ENCODE measurements at places on chromosomes 4 and X.

DNA sequence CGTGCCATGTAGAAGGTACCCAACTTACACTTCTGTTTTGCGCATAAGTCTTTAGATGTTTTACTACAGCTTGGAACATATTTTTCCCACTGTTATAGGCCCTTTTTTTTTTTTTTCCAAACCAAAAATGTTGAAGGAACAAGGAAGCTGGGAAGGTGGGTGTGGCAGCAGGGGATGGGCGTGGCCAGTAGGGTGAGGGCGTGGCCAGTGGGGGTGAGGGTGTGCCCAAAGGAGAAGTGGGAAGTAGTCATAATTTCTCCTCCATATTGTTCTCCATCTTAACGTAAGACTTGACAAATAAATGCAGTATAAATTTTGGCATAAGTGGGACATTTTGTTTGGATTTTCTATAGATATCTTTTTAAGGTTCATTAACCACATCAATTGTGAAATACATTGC lies 30.4 kb downstream of the CLDN22 start:
- DNase-seq = no peak

DNA sequence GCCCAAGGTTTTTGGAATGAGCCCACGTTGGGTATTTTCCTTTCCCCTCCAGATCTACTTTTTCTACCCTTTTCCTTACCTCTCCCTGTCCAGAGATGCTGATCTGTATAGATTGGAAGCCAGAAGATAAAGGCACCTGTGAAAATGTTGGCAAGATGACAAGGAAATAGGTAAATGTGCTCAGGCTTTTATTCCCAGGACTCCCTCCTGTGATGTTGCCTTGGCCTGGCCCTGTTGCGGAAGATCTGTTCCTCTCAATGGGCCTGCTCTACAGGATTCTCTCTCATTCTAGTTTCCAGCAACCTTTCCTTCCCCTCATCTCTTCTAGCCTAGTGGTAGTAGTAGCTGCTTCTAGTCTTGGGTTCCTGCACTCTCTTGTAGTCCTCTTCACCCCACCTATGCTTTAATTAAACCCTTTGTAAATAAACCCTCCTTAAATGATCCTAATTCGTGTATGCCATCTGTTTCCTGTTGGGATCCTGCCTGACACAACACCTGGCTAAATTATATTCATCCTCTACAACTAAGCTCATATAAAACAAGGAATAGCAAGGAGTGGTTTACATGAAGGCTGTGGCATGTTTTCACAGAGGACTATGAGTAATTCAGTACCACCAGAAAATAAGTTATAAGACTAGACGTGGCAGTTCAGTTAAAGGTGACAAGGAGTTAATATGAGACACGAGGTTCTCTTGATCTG lies 95.7 kb upstream of the MAOA start:
- no peak for DNase-seq

- no peak for DNase-seq
These were observed 10.5 kb downstream of the NKX3-2 start for GRCh38 chr4:13533670-13534343.

- DNase-seq = peak; percentile 78
These were observed 509.6 kb upstream of the DIPK2B start for GRCh38 chrX:45710081-45710801.

DNA sequence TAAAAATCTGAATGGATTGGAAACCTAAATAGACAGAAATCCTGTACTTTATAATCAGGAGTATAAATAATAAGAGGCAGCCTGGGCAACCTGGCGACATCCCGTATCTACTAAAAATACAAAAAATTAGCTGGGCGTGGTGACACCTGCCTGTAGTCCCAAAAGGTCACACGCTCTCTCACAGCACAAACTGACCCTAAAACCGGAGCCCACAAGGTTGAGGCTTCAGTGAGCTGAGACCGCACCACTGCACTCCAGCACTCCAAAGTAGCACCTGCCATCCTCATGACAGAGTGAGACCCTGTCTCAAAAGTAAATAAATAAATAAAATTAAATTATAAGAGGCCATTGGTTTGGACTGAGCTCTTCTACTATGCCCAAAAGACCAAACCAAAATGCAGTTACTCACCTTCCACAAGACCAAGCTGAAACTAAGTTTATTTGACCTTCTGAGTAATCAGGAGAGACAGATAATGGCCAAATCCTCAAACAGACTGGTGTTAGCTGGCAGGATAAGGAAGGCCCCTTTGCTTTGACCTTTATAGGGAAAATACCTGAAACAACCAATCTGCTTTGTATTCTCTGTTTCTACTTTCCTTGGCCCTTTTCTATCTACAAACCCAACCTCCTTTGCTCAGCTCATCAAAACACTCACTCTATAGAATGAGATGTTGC lies 3.2 kb upstream of the GRSF1 start:
- DNase-seq = no peak

GRCh38 chr4:7876201-7876875 lies 63.3 kb downstream of the AFAP1 start:
- DNase-seq = peak; percentile 72

GRCh38 chr4:23269566-23269965 lies 576.8 kb downstream of the GBA3 start:
- DNase-seq = no peak

DNA sequence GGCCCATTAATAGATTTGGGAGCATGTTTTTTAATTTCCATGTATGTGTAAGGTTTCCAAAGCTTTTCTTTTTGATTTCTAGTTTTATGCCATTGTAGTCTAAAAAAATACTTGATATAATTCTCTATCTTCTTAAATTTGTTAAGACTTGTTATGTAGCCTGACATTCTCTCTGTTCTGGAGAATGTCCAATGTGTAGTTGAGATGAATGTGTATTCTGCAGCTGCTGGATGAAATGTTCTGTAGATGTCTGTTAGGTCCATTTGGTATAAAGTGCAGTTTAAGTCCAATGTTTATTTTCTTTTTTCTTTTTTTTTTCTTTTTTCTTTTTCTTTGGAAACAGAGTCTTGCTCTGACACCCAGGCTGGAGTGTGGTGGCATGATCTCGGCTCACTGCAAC lies 378.5 kb upstream of the MAD2L1 start:
- no peak for DNase-seq

DNA sequence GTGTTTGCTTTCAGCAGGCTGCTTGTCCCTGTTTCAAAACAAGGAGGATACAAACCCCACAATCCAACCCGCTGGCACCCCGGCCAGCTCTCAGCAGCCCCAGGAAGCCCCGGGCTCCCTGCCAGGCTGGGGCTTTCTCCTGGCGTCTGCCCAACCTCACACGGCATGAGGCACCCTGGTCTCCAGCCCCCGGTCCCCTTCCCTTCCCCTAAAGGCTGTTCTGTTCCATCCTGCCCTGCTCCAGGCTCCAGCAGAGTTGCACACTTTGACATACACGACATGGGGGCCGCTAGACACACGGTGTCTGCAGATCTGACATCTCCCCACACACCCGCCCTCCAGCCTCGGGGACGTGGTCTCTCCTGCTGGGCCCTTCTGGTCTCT lies 107.7 kb upstream of the ADRA2C start:
- peak; percentile 7 for DNase-seq

DNA sequence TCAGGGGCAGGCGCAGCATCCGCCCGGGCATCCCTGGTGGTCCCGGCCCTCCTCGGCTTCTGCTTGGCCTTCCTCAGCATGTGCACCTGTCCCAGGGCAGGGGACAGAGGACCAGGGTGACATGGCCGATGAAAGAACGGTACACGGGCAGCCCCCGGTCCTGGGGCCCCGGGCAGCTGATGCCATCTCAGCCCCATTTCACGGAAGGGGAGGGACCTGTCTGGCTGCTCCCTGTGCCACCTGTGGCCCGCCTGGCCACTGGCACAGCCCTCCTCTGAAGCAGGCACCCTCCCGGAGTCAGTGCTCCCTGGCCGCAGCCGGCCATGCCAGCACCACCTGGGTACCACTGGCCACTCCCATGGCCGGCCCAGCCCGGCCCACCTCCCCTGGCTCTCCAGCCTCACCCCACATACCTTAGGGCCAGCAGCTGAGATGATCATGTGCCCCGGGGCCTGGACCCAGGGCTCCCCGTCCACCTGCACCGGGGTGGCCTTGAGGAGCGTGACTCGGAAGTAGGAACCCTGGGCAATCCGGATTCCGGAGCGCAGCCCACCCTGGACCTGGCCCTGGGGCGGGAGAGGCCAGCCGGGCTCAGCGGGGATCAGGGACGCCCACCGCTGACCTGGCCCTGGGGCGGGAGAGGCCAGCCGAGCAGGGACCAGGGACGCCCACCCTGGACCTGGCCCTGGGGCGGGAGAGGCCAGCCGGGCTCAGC lies 12.6 kb downstream of the DGKQ start:
- no peak for DNase-seq

DNA sequence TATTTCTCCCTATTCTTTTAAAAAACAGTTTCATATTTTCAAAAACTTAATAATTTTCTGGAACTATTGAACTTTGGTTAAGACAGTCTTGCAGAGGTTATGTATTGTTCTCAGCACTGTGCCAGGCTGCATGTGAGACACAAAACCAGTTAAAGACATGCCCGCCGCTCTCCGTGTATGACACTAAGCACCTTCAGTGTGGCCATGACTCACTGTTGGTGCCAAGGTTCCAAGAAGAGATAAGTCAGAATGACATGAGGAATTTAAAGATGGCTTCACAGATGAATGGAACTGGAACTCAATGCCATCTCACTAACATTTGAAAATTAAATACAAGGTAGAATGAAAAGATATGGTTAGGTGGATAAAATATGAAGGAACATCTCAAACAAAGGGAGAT lies 525.5 kb upstream of the ZFP42 start:
- DNase-seq = no peak

DNA sequence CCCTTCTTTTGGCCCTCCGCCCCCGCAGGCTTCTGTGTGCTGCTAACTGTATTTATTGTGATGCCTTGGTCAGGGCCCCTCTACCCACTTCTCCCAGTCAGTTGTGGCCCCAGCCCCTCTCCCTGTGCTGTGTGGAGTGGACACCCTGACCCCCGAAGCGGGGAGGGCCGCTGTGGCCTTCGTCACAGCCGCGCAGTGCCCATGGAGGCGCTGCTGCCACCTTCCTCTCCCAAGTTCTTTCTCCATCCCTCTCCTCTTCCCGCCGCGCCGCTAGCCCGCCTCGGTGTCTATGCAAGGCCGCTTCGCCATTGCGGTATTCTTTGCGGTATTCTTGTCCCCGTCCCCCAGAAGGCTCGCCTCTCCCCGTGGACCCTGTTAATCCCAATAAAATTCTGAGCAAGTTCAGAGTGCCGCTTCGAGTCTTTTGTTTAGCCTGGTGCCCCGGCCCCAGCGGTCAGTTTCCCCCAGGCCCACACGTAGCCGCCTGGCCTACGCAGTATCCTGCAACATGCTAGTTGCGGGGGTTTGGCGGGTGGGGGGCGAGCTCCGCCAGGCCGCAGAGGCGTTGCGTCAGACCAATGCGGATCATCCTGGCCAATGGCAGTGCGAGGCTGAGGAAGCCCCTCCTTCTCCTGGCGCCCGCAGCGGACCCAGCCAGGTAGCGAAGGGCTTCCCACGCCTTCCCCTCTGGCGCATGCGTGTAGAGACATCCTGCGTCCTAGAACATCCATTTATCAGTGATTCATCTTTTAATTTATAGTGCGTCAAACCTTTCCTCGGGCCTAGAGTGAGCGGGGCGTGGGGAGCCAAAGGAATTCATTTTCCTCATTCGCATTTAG lies 5.6 kb upstream of the KANTR start:
- peak; percentile 87 for DNase-seq

- no peak for DNase-seq
These were observed 210.6 kb downstream of the CCNG2 start for GRCh38 chr4:77367638-77368037.

- no peak for DNase-seq
These were observed 81.2 kb downstream of the CBR4 start for GRCh38 chr4:168928875-168929274.

DNA sequence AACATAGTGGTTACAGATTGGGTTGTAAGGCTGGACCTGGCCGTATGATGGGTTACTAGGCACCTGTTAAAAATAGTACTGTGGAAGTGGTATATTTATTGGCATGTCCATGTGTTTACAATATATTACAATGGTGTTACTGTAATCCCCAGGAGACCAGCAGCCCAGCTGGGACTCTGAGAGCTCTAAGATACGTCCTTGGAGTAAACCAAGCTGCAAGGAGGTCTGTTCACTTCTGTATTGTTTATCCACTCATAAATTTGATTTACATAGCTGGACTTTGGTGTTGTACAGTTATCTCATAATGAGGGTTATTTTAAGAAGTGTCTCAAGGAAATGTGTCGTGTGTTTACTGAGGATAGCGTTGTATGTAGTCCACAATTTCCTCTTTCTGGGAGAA lies 93.8 kb downstream of the TBL1X start:
- no peak for DNase-seq

- DNase-seq = no peak
These were observed 511 bp downstream of the GABRB1 start for GRCh38 chr4:47031751-47032404.

- no peak for DNase-seq
These were observed 2092.4 kb upstream of the TENM3 start for GRCh38 chr4:180150818-180151217.

DNA sequence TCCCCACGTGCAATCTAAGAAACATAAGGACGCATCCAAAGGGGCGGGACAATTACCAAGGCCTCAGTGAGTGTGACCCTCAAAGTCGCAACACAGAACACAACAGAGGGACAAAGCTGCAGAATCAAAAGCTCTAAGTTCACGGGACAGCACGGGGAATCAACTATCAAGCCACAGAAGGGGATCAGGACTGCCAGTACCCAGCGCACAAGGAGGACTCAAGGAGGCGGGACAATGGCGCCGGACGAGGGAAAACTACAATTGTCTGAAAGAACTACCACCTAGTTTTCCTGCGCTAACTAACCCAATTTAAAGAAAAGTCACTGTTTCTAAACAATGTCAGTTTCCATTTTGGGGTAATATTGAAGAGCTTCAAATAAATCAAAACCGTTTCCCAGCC lies 1.3 kb downstream of the FAM53A start:
- DNase-seq = no peak

GRCh38 chr4:98692411-98692810 lies 34.0 kb upstream of the TSPAN5 start:
- DNase-seq = no peak

DNA sequence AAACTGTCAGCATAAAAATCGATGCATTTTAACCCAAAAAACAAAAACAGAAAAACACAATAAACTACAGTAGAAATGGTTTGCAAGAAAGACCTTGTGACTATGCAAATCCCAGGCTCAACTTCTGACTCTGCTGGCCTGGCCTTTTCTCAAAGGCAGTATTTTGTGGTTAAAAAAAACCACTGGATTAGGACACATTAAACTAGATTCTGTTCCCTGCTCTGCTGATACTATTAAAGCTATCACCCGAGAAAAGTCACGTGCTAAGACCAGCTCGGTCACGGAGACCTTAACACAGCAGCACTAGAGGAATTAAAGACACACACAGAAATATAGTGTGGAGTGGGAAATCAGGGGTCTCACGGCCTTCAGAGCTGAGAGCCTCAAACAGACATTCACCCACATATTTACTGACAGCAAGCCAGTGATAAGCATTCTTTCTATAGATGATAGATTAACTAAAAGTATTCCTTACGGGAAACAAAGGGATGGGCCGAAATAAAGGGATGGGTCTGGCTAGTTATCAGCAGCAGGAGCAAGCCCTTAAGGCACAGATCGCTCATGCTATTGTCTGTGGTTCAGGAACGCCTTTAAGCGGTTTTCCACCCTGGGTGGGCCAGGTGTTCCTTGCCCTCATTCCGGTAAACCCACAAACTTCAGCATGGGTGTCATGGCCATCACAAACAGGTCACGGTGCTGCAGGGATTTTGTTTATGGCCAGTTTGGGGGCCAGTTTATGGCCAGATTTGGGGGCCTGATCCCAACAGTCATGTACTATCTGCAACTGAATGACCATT lies 16.1 kb downstream of the CBR4 start:
- peak; percentile 53 for DNase-seq
